ENCODE measurements at places on chromosomes 7 and 10. TPM values are rescaled to one million over a fixed set of nuclear protein-coding genes. Genes with fewer than 3 reads are reported as not detected.

The OR2A12 gene
- not detected for total RNA-seq

DNA sequence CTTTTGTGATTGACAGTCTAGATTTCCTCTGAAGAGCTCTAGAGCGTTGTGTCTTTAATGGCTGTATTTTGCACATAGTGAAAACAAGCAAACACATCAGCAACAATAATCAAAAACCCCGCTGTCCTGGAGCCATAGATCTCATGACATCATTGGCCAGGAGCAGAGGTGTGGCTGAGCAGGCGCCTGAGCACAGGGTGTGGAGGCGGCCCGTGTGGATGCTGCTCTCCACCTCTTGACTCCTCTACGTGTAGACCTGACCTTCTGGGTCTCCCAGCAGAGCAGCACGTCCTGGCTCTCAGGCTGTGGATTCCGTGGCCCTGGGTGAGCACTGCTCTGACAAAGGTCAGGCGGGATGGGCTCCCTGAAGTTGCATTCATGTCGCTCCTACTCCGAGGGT, 63.0 kb upstream of the INSYN2A start:
- H3K27me3 ChIP-seq = no peaks in the 10 kb centered on the region
- no peak overlapping the region for H3K4me3 ChIP-seq
- DNase-seq = no peak
- H3K27ac ChIP-seq = no peak overlapping the region

GRCh38 chr7:154857240-154857639, 145.7 kb downstream of the PAXIP1 start:
- no peaks in the 10 kb centered on the region for H3K36me3 ChIP-seq
- H3K27me3 ChIP-seq = no peaks in the 10 kb centered on the region
- no peak for DNase-seq
- no peak overlapping the region for H3K4me3 ChIP-seq

DNA sequence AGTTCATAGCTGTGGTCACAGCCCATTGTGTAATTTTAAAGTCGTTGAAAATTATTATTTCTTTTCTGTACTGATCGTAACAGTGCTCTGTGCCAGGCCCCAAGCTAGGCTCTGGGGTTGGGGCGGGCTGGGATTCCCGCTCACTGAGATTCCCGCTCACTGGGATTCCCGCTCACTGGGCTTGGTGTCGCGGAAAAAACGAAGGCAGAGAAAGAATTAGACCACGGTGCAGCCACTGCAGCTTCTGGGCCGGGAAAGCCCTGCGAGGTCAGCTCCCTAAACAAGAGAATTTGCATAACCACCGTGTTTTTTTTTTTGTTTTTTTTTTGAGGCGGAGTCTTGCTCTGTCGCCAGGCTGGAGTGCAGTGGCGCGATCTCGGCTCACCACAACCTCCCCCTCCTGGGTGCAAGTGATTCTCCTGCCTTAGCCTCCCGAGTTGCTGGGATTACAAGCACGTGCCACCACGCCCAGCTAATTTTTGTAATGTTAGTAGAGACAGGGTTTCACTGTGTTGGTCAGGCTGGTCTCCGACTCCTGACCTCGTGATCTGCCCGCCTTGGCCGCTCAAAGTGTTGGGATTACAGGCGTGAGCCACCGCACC, 31.2 kb downstream of the FOXK1 start:
- no peaks in the 10 kb centered on the region for H3K36me3 ChIP-seq
- H3K27me3 ChIP-seq = no peaks in the 10 kb centered on the region
- DNase-seq = no peak

DNA sequence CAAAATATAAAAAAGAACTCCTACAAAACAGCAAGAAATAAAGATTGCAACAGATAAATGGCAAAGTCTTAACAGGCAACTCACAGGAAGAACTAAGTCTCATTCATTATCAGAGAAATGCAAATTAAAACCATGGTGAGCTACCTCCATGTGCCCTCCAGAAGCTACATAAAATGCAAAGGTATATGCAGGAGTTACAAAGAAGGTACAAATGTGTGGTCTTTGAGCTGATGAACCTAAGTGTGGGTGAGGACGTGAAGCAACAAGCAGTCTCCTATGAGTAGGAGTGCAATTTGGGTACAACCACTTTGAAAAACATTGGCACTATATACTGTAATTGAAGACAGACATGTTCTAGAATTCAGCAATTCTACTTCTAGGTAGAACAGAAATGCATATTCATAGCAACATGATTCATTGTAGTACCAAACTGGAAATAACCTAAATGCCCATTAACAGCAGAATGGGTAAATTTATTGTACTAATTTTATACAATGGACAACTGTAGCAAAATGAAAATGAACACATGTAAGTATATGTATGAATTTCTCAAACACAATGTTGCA, 61.6 kb upstream of the KCNMA1 start:
- H3K36me3 ChIP-seq = no peaks in the 10 kb centered on the region
- no peaks in the 10 kb centered on the region for H3K4me1 ChIP-seq
- H3K27me3 ChIP-seq = no peaks in the 10 kb centered on the region
- H3K27ac ChIP-seq = no peak overlapping the region
- no peak for DNase-seq
- H3K4me3 ChIP-seq = no peak overlapping the region

DNA sequence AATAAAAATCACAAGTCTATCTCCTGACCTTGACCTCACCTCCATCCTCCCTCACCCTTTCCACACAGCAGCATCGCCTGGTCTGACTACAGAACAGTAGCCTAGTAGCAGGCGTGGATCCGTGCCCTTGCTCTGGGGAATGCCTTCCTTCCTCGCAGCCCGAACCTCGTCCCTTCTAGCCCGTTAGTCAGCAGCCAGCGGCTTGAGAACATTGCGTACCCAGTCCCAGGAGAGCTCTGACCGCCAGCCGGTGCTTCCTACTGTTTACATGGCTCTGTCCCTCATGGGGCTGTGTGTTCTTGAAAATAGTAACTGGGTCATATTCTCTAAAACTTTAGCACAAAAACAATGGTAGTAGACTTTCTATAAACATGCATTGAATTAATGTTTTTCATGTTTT, 682.7 kb upstream of the IGFBP3 start:
- peak; percentile 93 for DNase-seq
- no peak overlapping the region for H3K4me3 ChIP-seq
- H3K27me3 ChIP-seq = no peaks in the 10 kb centered on the region
- H3K36me3 ChIP-seq = no peaks in the 10 kb centered on the region
- H3K27ac ChIP-seq = peak overlapping the region; percentile 73

GRCh38 chr7:155652156-155653114, 8.0 kb downstream of the RBM33 start:
- no peaks in the 10 kb centered on the region for H3K36me3 ChIP-seq
- no peak overlapping the region for H3K27ac ChIP-seq
- no peaks in the 10 kb centered on the region for H3K27me3 ChIP-seq
- DNase-seq = no peak
- H3K4me3 ChIP-seq = no peak overlapping the region

- no peaks in the 10 kb centered on the region for H3K36me3 ChIP-seq
- H3K27me3 ChIP-seq = no peaks in the 10 kb centered on the region
- DNase-seq = no peak
- H3K4me3 ChIP-seq = no peak overlapping the region
These were observed 424.4 kb downstream of the SORCS1 start for GRCh38 chr10:106740071-106740470.

- no peaks in the 10 kb centered on the region for H3K36me3 ChIP-seq
- no peak overlapping the region for H3K27ac ChIP-seq
- no peak for DNase-seq
- H3K4me3 ChIP-seq = no peak overlapping the region
- H3K27me3 ChIP-seq = no peaks in the 10 kb centered on the region
These were observed 338.9 kb upstream of the IGFBP3 start for GRCh38 chr7:46259947-46260346.

The CFAP69 gene
- 1.6 TPM for total RNA-seq

The NET1 gene
- 30.8 TPM for total RNA-seq

- no peak for DNase-seq
- no peaks in the 10 kb centered on the region for H3K36me3 ChIP-seq
- no peak overlapping the region for H3K4me3 ChIP-seq
- no peaks in the 10 kb centered on the region for H3K27me3 ChIP-seq
- H3K27ac ChIP-seq = peak overlapping the region; percentile 40
These were observed 65.8 kb upstream of the EMX2 start for GRCh38 chr10:117476716-117477115.

DNA sequence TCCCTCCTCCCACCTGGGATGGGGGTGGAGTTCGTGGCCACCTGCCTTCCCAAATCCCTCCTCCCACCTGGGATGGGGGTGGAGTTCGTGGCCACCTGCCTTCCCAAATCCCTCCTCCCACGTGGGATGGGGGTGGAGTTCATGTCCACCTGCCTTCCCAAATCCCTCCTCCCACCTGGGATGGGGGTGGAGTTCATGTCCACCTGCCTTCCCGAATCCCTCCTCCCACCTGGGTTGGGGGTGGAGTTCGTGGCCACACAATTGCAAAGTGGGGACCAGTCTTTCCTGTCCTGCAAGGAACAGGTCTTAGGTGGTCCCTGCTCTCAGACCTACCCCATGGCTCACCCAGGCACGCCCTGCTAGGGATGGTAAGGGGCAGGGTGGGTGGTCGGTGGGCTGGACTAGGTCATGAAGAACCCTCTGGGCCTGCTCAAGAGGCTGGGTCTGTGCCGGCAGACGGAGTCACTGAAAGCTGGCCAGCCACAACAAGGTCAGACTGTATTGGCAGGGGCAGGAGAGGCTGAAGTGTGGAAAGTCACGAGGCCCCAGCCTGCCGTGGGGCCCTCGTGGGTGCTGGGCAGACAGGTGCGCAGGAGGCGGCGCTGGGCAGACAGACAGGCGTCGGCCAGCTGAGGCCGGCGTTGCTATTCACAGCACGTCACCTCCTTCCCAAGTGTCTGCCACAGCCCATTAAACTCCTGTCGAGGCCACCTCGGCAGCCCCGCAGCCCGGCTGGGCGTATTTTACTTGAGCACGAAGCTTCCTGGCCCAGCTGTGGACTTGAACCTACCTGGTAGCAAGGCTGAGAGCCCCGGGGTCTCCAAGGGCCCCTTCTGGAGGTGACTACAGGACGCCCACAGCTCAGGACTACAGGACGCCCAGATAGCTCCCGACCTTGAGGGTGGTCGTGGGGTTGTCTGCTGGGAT, 4.1 kb downstream of the KNDC1 start:
- H3K36me3 ChIP-seq = no peaks in the 10 kb centered on the region
- no peak for DNase-seq
- H3K4me1 ChIP-seq = peaks cover 5% of the 10 kb centered on the region
- H3K27me3 ChIP-seq = peaks cover 83% of the 10 kb centered on the region
- H3K27ac ChIP-seq = no peak overlapping the region
- H3K4me3 ChIP-seq = no peak overlapping the region

GRCh38 chr10:71038091-71038633, 149.8 kb upstream of the PCBD1 start:
- H3K36me3 ChIP-seq = no peaks in the 10 kb centered on the region
- H3K27me3 ChIP-seq = no peaks in the 10 kb centered on the region
- DNase-seq = no peak
- no peaks in the 10 kb centered on the region for H3K4me1 ChIP-seq

The FAM237B gene
- not detected for total RNA-seq

DNA sequence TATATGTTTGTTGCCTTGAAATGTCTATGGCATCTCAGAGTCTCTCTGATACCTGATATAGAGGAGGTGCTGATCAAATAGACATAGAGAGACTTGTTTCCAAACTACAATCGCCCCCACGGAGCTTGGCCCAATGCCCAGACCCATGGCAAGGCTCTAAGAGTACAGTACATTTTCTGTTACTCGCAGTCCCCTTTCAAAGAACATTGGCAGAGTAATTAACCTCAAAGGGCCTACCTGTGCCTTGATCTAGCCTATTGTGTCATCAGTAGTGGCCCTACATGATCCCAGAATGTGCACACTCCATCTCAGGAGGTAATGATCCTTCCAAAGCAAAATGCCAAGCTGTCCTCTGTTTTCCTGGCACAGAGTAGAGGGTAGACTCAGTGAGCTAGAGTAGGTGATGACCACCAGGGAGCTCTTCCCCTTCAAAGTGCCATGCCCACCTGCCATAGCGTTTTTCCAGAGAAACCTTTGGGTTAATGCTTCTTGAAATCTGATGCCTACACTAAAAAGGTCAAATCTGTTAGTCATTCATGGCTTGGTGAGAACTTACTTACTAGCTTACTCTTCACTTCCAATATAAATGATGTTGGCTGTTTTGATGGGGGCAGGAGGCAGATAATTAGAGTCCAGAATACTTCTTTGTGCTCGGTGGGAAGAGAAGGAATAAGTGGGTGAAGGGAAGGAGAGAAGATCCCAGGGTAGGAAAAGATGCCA, 41.2 kb upstream of the ACSL5 start:
- H3K27me3 ChIP-seq = no peaks in the 10 kb centered on the region
- no peaks in the 10 kb centered on the region for H3K4me1 ChIP-seq
- H3K27ac ChIP-seq = no peak overlapping the region

DNA sequence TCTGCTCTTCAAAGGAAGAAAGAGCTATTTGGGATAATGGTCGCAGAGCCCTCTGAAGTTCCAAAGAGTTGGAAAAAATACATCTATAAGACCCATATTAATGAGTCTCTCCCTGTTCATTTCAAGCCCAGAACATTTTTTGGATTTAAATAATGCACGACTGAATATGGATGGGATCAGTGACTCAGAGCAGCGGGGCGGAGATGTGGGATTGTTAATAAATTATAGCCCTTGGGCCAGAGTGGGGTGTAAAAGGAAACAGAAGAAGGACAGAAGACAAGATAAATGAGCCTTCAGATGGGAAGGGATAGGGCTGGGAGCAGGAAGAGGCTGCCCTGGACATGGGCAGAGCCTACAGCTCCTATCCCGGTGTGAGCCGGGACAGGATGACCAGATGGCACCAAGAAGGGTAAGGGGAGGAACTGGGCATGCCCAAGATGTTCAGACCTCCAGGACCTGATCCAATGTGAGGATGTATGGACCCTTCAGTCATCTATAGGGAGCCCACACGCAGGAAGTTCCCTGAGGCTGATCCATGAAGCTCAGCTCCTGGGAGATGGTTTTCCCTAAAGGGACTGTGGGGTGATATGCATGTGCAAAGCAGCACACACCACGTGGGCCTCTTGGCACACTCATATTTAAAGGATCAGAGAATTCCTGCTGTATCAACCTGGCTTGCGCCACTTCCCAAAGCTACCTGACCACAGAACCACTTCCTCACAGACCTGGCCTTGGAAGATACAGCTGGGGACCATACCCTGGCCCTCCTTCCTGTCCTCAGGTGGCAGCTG, 96.1 kb upstream of the PLXNA4 start:
- H3K36me3 ChIP-seq = no peaks in the 10 kb centered on the region
- no peak for DNase-seq
- H3K27me3 ChIP-seq = no peaks in the 10 kb centered on the region
- H3K4me1 ChIP-seq = no peaks in the 10 kb centered on the region
- no peak overlapping the region for H3K27ac ChIP-seq

The CCL24 gene
- total RNA-seq = not detected

DNA sequence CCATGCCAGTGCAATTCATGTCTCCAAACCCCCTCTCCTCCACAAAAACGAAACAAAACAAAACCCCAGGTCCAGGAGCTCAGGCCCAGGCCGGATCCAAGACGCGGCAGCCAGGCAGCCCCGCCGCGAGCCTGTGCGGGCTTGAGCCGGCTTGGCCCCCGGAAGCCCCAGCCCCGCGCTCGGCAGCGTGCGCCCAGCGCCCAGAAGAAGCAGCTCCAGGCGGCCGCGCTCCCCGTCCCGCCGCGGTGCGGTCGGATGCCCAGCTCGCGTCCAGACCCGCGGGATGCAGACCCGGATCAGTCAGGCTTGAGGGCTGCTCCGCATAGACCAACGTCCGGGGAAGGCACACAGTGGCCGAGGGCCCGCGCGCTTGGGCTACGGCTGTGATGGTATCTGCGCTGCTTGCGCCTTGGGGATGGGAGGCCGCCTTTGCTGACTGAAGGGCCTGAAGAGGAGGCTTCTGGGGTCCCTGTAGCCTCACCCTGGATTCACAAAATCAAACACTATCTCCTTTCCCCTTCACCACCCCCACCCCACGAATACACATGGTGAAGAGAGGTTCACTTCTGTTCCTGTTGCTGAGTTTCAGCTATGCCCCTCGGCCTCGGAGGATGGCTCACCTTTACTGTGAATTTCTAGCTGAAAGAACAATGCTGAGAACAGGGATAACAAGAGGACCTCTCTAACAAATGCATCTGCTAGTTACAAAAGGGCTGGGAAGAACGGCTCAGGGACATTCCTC, 79.9 kb upstream of the EN2 start:
- no peak overlapping the region for H3K27ac ChIP-seq
- no peaks in the 10 kb centered on the region for H3K36me3 ChIP-seq
- H3K27me3 ChIP-seq = peaks cover 100% of the 10 kb centered on the region
- no peak for DNase-seq
